Panc1 (cell line): ENCODE measurements at places on chromosomes 3 and 15. TPM values are rescaled to one million over a fixed set of nuclear protein-coding genes. Genes with fewer than 3 reads are reported as not detected.

The TLR9 gene
- not detected for total RNA-seq

The DPPA2 gene
- not detected for total RNA-seq

The XCR1 gene
- not detected for total RNA-seq

The CTDSPL gene
- total RNA-seq: 16.6 TPM

The FBXL2 gene
- total RNA-seq: 12.3 TPM

The ECE2 gene
- not detected for total RNA-seq

The ZKSCAN7 gene
- total RNA-seq: not detected

The IMPG2 gene
- total RNA-seq: 0.10 TPM

The GOLGA8N gene
- total RNA-seq: 4.1 TPM

The CLDN16 gene
- total RNA-seq: not detected

The ARRDC4 gene
- total RNA-seq: 2.9 TPM

The FRMD5 gene
- total RNA-seq: 18.3 TPM

The APEH gene
- 131 TPM for total RNA-seq

The GNB4 gene
- total RNA-seq: 26.7 TPM

The MRAS gene
- 14.2 TPM for total RNA-seq

The DAZL gene
- total RNA-seq: not detected

The PRKAR2A gene
- 85.4 TPM for total RNA-seq

The NRG4 gene
- 0.39 TPM for total RNA-seq

The A4GNT gene
- not detected for total RNA-seq

The HHATL gene
- not detected for total RNA-seq

The HOMER2 gene
- 35.9 TPM for total RNA-seq

The WDR49 gene
- total RNA-seq: 0.23 TPM

The FANCI gene
- total RNA-seq: 96.2 TPM

The FSD2 gene
- not detected for total RNA-seq

The GPR87 gene
- not detected for total RNA-seq

The EXD1 gene
- total RNA-seq: 0.15 TPM

The SEMA3F gene
- total RNA-seq: 69.6 TPM

The TFRC gene
- 604 TPM for total RNA-seq

The SLC28A1 gene
- not detected for total RNA-seq

The CA12 gene
- total RNA-seq: 0.74 TPM

The MYH15 gene
- 1.2 TPM for total RNA-seq

The MYO9A gene
- total RNA-seq: 41.6 TPM

The FAM227B gene
- 1.2 TPM for total RNA-seq

The SMC4 gene
- 160 TPM for total RNA-seq

The CPEB1 gene
- total RNA-seq: 19.5 TPM

The STAB1 gene
- 0.39 TPM for total RNA-seq

The TICRR gene
- total RNA-seq: 20.5 TPM

The ABHD14A gene
- total RNA-seq: 11.3 TPM

The LTK gene
- not detected for total RNA-seq

The FILIP1L gene
- total RNA-seq: 3.2 TPM

The CPN2 gene
- total RNA-seq: 0.08 TPM

The TNNC1 gene
- 5.2 TPM for total RNA-seq

The NMB gene
- total RNA-seq: 9.5 TPM

The MORC1 gene
- not detected for total RNA-seq

The SNRK gene
- total RNA-seq: 11.0 TPM

The DGKG gene
- 0.46 TPM for total RNA-seq

The MKRN3 gene
- total RNA-seq: 7.9 TPM

The PPIP5K1 gene
- total RNA-seq: 56.6 TPM

The IL5RA gene
- total RNA-seq: not detected

The ETV5 gene
- 79.3 TPM for total RNA-seq
